Iris pigment epithelial cell (primary cell): ENCODE measurements at places on chromosomes 4 and X.

- no peak for DNase-seq
Observed at GRCh38 chr4:72205831-72206230, 174.0 kb downstream of the NPFFR2 start.

DNA sequence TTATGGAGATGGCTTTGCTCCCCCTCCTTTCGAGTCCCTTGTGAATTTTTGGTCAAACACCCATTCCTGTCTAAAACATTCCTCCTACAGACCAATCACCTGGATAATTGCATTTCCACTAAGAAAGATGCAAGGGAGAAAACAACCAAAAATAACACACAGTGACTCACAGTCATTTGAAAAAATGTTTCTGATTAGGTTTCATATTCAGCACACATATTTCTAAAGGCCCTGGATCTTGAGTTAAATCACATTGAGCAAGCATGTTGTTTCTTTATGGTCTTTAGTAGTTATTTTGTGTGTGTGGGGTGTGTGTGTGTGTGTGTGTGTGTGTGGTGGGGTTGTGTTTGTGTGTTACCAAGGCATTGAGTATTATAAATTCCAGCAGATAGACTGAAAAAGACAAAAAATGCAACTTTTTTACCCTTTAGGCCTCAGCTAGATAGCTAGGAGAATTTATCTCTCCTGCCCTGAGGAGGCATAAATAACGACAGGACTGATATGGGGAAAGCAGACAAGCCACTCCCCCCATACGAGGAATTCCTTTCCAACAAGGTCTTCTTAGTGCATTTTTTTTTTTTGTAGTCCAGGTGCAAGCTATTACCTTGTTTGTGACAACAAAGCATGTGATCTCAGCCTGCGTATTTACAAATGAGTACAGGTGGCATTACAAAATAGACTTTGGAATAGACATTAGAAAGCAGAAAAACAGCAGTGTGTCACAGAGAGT lies 265.4 kb upstream of the ADGRL3 start:
- DNase-seq = no peak

DNA sequence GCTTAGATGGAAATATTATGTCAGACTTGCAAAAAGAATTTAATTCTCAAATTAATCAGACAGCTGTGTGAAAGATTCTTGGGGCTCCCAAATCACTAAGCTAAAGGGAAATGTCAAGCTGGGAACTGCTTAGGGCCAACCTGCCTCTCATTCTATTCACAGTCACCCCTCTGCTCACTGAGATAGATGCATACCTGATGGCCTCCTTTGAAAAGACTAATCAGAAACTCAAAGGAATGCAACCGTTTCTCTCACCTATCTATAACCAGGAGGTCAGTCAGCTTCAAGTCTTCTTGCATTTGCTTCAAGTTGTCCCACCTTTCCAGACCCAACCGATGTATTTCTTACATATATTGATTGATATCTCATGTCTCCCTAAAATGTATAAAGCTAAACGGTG lies 882.7 kb downstream of the CENPC start:
- DNase-seq = no peak

DNA sequence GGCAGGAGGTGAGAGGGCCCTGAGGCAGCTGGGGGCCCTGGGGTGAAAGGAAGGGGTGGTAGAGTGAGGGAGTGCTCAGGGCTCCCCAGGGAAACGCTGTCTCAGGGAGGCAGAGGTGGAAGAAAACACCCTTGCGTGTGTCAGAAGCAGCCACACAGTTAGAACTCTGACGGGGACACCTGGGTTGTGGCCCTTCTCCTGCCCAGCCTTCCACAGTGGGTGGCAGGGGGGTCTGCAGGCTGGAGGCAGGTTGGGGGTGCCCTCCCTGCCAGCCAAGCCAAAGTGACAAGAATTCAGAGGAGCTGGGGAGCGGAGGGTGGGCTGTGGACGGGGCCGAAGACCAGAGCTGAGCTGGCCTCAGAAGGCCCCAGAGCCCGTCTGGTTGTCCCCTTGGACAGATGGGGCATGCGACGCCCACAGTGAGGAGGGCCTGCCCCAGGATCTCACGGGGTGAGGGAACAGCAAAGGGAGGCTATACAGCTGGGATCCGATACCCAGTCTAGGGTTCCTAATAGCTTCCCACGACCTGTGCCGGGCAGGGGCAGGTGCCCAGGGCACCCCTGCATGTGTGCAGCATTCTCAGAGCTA lies 105.2 kb upstream of the ADRA2C start:
- no peak for DNase-seq

DNA sequence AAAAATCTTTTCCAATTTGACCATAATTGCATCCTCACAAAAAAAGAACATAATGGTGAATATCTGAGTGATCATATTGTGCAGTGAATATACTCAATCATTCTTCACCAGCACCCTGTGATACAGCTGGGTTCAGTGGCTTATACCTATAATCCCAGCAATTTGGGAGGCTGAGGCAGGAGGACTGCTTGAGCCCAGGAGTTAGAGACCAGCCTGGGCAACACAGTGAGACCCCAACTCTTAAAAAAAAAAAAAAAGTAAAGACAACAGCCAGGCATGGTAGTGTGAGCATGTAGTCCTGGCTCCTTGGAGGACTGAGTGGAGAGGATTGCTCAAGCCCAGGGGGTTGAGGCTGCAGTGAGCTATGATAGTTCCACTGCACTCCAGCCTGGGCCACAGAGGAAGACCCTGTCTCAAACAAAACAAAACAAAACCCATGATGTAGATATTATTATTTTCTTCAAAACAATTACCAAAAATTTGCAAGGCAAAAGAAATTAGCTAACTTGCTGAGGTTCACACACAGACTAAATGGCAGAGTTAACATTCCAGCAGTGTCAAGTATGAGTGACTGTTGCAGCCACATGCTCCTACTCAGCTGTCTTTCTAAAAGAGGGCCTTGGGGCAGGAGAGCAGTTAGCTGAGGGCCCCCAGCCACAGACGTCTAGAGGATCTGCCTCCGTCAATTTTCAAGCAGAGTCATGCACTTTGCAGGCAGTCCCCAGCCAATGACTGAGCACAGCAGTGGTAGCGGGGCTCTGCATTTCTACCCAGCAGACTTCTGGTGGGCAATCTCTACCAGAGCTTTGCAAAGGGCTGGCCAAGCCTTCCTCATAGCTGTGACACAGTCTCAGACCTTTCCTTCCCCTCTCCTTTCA lies 33.4 kb downstream of the ADGRA3 start:
- no peak for DNase-seq

DNA sequence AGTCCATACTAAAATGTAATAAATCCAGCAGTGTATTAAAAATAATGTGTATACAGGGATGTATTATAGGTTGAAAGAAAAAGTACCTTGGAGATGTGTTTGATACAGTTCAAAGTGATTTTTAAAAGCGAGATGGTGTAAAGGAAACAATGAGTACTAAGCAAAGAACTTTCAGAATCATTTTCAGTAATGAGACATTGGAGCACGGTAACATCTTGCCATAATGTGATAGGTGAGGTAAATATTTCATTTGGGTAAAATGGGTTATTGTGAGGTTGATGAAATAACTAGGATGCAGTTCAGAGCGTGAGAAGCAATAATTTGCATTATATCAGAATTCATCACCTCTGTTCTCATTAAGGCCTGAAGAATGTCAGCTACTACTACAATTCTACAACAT lies 25.9 kb downstream of the EIF2S3 start:
- DNase-seq = no peak

GRCh38 chr4:148749403-148749802 lies 307.2 kb upstream of the NR3C2 start:
- DNase-seq = no peak

DNA sequence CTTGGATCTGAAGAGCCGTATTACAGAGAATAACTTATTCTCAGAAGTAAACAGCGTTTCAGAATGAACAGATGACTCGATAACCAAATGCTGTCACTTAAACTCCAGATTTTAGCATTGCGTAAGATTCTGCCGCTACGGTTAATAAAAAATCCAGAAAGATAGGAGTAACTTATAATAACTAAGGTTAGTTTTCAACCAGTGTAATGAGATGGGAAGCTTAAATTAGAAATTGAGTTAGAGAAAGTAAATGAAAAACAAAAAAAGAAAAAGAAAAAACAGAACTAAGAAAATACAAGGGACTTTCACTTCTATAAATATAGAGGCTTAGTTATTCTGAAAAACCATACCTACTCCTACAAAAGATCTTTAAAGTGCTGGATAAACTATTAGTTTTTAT lies 13.1 kb upstream of the PARM1 start:
- no peak for DNase-seq

GRCh38 chrX:16910376-16910775 lies 36.1 kb upstream of the REPS2 start:
- DNase-seq = no peak

DNA sequence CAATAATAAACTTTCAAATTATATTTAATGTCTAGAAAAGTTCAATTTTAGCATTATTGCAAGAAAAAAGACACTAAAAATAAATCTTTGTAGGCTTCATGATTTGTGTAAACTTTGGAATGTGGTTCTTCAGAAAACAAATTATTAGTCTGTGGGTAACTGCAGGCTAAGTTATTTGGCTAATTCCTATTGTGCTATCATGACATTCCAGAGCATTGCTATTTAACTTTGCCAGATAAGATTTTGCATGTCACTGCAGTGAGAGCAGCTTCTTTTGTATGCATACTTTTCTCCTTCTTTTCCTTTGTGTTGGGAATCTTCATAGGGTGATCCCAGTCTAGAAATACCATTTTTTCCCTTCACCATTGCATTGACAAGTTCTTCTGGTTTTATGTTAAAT lies 130.0 kb downstream of the AWAT2 start:
- DNase-seq = no peak
